Activated T-helper 2 cell treated with anti-CD3 and anti-CD28 coated beads, Interferon-gamma antibody, Interleukin-2, Interleukin-4, amounts not matched to agents 10 μg/mL and 5 μg/mL and 100 μg/mL, durations not matched to agents 14 hours and 24 hours and 36 hours (primary cell): ENCODE measurements at places on chromosomes 2 and 18.

DNA sequence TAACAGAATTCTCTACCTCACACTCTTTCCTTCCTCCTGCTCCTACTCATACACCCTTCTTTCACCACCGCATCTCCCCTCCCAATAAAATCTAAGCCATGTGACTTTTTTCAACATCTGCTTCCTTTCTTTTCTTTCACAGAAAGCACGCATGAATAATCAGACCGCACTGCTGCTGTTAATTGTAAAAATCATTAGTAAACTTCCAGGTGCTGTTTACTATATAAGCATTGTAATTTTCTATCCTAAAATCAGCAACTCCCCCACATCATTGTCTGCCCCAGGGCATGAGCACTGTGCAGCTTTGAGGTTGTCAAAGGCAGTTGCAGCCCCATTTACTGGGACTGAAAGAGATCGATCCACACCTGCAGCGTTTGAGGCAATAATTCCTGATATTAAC is 782.6 kb upstream of the ID2 start:
- DNase-seq, result no peak

DNA sequence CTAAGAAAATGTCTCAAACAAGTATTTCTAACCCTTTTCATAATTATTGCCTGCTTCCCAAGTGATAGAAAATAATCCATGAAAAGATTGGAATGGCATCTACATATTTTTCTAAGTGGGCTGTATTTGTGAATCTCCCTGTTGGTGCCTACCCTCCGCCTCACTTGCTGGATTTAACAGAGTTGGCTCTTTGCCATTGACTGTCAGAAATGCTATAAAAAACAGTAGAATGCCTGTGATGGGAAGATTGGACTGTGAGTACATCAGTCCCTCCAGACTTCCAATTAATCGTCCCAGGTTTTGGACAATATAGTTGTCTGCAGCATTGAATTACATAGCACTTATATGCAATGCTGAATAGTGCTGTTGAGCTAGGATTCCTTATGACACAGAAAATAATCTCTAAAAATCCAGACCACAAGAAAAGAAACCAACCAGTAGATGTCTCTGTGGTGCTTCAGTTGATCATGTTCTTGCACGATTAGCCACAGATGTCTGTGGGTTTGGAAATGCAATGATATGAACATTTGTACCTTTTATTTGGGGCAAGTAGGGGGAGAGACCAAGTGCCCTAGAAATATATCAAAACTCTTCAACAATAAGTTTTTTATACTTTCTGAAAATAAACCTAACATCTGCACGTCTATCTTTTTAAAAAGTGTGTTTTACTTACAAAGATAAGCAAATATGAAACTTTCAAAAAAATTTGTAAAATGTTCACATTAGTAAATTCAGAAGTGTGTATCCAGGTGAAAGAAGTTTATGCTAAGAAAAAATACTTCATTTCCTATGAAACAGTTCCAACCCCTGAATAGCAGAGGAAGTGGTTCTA is 88.5 kb downstream of the DYNAP start:
- DNase-seq, result no peak

- DNase-seq, result no peak
These were observed 221.9 kb upstream of the RBBP8 start for GRCh38 chr18:22711192-22711685.

DNA sequence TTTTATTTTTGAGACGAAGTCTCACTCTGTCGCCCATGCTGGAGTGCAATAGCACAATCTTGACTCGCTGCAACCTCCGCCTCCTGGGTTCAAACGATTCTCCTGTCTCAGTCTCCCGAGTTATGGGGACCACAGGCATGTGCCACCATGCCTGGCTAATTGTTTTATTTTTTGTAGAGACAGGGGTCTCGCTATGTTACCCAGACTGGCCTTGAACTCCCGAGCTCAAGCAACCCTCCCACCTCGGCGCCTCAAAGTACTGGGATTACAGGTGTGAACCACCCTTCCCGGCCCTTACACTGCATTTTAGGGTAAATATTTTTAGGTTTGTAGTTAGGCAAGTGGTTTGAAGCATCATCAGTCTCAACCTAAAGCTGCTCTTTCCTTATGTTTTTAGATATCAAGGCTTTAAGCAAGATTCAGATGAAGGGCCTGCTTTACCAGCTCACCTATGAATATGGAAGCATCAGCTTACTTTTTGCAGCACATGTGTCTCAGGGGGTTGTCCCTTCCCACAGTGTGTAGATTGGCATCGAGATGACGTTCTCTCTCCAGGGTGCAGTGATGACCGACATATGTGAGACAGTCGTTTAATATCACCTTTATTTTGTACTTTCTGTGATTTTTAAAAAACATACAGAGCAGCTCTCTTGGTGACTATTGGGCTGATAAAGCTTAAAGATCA is 47.2 kb downstream of the ATIC start:
- no peak for DNase-seq

DNA sequence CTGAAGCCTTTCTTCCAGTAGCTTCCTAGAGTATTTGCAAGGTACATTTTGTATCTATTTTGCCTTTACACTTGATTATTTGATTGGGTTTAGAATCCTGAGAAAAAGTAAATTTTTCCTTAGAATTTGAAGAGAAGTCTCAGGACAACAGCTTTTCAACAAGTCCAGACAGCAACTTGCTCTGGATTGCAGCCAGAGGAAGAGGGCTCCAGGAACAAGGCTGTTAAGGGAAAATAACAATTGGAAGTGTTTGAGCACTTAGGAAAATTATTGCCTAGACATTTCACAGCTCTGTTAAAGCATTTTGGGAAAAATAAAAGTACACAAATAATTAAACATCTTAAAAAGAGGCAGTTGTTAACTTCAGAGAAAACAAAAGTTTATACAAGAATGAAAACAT is 58.3 kb upstream of the RAPGEF4 start:
- no peak for DNase-seq

- no peak for DNase-seq
These were observed 62.7 kb upstream of the MAPRE2 start for GRCh38 chr18:34978533-34978893.

GRCh38 chr2:20597860-20598183 is 53.1 kb downstream of the HS1BP3 start:
- DNase-seq, result no peak

DNA sequence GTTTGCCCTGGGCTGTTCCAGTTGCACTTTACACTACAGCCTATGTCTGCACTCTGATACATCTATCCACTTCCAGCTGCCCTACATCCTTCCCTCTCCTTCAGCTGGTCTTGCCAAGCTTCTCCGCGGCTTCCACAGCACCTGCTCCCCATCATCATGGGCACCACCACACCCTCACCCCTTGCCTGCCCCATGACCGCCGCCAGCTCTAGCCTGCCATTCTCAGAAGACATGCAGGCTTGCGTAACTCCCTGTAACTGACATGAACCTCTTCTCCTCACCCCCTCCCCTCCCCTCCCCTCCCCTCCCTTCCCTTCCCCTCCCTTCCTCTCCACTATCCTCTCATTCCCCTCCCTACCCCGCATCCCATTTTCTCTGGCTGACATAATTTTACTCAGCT is 46.0 kb downstream of the PAX8 start:
- no peak for DNase-seq

DNA sequence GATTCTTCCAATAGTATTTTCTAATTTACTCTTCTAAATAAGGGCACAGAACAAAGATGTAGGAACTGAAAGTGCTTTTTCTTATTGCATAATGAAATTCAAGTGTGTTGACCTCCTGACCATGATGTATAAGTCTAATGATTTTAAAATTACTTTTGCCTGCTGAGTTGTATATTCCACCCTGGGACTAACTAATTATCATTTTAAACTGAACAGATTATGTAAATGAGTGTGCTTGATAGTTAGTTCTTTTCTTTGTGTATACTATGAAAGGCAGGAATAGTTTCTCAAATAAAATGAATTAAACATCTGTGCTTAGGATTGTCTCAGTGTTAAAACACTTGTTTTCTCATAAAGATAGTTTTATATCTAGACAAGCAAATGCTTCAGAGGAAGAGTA is 284.5 kb downstream of the RIT2 start:
- no peak for DNase-seq

GRCh38 chr2:56239437-56239836 is 55.6 kb downstream of the CCDC85A start:
- DNase-seq, result no peak

DNA sequence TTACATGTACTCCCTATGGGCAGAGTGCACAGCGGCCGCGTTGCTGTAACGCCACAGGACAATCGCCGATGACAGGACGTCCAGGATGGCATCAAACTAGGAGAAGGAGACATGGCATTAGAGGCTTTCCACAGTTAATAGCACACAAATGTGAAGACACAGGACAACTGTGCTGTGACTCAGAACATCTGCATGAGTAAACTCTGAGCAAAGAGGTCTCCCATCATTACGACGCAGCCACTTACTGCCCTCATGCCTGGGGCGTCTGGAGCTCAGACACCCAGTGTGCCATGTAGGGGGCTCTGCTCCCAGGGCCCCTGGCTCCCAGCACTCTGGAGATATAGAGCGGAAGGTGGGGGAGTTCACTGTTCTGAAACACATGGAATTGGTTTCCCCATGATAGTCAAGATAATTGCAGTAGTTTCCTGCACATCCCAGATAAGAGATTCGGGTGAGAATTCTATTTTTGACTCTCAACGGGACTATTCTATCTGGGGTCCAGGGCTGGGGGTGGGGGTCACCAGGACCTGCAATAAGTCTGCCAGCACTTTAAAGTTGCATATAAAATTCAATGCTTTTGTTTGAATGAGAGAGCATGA is 168.1 kb downstream of the TMEM163 start:
- no peak for DNase-seq

DNA sequence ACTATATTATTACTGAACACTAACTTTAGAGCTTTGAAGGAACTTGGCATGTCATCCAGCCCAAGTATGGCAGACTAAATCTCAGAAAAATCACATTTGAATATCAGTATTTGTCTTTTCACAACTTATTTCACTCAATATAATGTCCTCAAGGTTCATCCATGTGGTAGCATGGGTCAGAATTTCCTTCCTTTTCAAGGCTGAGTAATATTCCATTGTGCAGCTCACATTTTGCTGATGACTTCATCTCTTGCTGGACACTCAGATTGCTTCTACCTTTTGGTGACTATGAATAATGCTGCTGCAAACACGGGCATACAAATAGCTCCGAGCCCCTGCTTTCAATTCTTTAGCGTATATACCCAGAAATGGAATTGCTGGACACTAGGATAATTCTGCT is 46.7 kb downstream of the RPL31 start:
- DNase-seq, result no peak

GRCh38 chr2:168392024-168392423 is 64.0 kb upstream of the CERS6 start:
- DNase-seq, result no peak

DNA sequence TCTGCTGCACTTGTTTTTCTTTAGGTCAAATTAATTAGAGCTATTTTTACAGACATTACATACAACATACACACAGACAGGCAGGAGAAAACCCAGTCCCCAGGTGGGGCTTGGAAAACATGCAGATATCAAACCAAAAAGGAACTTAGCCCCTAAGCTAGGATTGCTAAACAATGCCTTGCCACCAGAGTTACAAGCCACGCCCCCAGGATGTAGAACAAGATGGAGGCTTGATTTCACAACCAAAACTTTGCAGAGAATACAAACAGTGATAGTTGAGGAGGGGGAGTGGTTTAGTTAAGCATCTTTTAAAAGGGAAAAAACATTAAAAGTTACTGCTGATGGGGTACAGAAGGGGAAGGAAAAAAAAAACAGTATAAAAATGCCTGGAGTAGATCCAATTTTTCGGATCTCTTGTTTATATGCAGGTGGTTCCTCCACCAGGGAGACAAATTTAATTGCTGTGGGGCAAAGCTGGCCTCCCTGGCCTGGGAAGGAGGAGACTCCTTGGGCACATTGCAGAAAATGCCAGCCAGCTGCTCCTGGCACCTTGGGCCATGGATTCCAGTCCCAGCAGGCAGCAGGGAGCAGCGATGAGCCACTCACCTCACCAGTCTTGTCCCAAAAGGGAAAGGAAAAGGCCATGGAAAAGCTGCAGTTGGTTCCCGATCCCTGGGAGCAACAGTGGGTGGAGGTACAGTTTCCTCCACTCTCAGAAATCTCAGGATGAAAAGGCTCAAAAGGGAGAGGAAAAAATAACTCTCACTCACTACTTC is 348.4 kb upstream of the REG3G start:
- no peak for DNase-seq

DNA sequence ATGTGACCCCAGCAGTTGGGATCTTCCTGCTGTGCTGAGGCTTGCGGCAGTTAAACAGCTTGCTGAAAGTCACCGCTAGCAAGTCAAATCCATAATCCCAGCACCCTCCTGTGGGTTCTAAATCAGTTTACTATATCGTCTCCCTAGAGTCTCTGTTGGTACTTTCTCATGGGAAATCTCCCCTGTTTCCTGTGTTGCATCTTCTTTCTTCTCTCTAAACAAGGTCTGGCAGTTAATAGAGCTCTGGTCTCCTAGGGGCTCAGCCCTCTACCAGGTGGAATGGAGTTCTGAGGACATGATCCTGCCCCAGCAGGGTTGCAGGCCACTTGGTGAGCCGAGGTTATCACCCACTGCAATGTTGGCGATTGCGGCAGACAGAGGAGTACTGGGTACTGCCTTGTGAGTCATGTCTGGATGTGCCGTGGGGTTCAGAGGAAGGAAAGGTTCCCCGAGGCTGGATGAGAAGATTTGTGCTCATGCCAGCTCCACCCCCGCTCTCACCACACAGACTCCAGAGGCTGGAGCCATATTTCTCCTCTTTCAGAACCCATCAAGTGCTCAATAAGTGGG is 59.4 kb upstream of the SIX2 start:
- DNase-seq, result no peak

DNA sequence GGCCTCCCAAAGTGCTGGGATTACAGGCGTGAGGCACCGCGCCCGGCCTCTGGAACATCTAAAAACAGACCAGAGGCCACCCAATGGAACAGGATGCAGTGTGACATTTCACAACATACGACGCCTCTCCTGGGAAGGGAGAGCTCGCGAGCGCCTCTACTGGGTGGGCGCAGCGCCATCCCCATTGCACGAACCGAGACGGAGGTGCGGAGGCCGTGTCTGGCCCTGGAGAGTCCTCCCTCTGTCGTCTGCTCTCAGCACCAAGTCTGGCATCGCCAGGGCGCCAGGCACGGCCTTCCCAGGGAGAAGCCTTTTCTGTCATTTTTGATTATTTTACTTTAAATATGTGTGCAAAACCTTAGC is 9.4 kb upstream of the GBX2 start:
- no peak for DNase-seq

DNA sequence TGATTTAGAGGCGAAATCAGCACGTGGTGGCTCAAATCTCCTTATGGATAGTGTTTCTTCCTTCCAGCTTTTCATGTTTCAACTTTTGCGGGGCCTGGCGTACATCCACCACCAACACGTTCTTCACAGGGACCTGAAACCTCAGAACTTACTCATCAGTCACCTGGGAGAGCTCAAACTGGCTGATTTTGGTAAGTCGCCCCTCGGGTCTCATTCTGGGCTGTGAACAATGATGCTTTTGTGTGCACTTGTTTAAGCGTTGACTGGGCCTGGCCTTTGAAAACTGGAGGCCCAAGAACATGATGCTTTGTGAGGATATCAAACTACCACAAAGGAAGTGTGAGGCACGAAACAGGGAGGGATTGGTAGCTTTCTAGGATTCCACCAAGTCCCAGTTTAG is 27.4 kb downstream of the CDK15 start:
- no peak for DNase-seq

GRCh38 chr2:205053827-205054410 is 508.6 kb downstream of the PARD3B start:
- no peak for DNase-seq

GRCh38 chr18:44967599-44967998 is 286.9 kb downstream of the SETBP1 start:
- no peak for DNase-seq

- DNase-seq, result no peak
These were observed 317.2 kb downstream of the DCC start for GRCh38 chr18:52657043-52657805.
